Activated CD4-positive, alpha-beta memory T cell treated with anti-CD3 and anti-CD28 coated beads for 36 hours (primary cell): ENCODE measurements at places on chromosomes 11 and 22.

DNA sequence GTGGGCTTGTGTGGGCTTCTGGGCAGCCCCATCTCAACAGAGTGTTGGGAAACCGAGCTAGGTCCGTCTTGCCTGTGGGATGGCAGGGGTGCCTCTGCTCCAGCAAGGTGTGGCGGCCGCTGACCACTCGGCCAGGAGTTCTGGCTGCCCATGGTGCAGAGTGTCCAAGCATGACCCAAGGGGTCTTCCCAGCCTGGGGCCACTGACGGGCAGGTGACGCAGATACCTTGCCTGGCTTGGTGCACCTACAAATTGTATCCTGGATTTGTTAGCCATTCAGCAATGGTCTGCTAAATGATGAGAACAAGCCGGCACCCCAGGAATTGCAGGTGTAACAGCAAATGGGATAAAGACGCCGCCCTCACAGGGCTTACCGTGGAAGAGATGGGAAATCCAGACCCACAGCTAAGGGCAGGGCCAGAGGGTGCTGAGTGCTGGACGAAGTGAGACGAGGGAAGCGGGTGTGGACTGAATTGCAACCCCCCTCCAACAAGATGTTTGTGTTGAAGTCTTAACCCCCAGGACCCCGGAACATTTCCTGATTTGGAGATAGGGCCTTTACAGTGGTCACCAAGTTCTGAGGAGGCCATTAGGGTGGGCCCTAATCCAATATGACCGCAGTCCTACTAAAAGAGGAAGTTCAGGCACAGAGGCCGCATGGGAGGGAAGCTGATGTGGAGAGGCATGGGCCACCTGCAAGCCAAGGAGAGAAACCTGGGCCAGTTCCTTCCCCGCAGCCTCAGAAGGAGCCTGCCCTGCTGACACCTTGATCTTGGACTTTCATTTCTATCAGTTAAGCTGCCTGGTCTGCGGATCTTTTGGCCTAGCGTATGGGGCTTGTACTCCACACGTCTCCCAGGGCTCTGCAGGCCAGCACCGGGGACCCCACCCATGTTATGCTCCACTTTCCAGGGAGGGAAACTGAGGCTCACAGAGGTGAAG is 45.2 kb upstream of the LINC01488 start:
- DNase-seq = no peak

GRCh38 chr11:111186308-111186915 is 59.1 kb upstream of the POU2AF2 start:
- DNase-seq = no peak

DNA sequence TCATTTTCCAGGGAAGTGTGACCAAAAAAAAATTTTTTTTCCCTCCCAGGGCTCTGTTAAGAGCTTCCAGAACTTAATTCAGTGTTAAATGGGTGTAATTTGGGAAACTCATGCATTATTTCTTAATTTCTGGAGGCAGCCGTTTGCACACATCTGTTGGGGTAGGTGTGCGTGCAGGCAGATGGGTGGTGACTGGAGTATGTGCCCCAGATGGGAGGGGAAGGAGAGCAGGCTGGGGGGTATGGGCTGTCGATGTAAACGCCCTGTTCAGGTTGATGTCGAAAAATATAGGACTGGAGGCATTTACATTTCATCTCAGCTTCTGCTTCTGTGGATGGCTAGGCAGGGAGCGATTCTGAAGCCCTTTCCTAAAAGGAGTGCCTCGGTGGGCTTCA is 13.7 kb upstream of the SHISAL1 start:
- DNase-seq = no peak

DNA sequence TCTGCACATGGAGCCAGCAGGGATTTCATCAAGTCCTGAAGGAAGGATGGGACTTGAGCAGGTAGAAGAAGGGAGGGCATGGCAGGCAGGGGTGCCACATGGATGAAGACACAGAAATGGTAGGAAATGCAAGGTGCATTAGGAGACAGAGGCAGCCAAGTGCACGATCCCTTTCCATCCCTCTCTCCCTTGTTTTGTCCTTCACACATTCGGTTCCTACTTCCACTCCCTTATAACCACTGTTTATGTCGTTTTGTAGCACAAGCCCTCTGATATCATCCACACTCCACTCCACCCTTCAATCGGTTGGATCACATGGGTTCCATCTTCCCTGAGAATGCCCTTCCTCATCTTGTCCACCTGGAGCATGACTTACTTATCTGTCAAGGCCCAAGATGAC is 35.2 kb downstream of the IFT27 start:
- no peak for DNase-seq

DNA sequence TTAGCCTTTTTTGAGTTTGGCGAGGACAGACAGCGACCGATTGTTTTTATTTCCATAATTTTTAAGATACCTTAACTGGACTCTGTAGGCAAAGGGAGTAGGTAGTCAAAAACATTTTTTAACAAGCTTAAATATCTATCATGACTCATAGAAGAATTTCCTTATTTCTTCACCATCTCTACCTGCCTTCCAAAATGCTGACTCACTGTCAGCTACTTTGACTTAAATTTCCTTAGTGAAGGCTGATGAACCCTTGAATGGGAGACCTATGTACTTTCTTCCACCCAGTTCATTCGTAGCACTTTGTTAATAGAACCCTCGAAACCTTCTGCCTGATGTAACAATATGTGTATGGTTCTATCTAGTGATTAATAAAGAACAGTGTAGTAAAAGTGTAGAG is 1.1 kb upstream of the MTMR2 start:
- no peak for DNase-seq

GRCh38 chr11:8365216-8365941 is 101.7 kb upstream of the LMO1 start:
- DNase-seq = no peak

- DNase-seq = no peak
These were observed 662 bp upstream of the TRIM3 start for GRCh38 chr11:6474413-6474792.

DNA sequence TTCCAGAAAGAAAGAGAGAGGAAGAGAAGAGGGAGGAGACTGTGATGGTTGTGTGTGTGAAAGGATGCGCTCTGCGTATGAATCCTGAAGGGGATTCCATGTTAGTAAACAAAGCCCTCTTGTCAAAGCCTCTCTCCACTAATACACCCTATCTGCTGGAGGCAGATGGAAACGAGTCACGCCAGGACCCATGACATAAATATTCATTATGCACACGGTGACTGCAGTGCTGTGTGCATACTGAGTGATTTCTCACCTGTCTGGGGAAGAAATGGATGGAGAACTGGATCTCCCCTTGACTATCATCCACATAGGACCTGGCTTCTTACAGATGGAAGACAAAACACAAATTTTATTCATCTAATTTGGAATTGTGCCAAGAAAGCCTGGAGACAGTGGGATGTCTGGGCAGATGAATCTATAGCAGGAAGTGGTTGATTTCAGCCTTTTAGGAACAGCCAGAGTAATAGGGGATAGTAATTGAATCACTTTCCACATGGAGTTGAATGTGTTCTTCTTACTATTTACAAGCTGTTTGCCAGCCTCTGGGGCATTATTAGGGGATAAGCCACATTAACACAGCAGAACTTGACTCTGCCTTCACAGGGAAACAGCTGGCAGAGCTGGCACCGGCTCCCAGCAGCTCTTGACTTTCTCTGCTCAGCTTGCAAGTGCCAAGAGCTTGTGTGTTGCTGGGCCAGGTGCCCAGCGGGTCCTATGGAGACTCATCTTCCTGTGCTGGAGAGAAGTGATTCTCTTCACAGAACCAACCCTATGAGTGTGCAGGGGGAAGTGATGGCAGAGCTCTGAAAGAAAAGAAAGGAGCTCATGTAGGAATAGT is 9.0 kb downstream of the MTNR1B start:
- no peak for DNase-seq

DNA sequence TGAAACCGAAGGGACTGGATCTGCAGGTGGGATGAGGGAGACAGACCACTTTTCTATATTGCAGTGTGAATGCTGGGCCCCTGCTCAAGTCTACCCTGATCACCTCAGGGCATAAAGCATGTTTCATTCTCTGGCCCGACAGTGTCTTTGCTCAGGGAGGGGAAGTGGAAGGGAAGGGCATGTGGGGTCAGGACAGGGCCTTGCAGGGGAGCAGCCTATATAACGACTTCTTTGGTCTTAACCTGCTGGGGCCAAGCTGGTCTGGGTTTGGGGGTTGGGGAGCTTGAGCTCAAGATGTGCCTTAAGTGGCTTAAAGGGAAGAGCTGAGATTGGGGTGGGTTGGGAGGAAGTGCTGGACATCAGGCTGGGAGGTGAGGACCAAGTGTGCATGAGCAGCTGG is 86.4 kb downstream of the GDPD4 start:
- no peak for DNase-seq

DNA sequence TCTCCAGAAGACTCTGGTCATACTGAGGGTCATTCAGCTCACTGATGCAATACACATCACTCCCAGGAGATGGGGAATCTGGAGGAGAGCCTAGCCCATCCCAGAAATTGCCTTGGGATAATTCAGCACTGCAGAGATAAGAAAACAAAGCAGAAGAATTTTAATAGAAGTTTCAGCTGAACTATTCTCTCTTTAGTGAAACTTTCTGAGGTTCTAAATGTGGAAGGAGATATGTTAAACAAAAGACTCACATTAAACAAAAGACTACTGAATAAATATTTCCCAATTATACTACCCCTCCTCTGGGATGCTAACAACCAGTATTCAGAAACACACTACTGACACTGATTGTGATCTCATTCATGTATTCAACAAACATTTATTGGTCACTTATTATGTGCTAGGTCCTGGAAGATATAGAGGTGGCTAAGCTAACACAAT is 47.8 kb downstream of the C2CD3 start:
- DNase-seq = no peak

GRCh38 chr22:19361501-19362103 is 69.9 kb downstream of the HIRA start:
- DNase-seq = no peak

DNA sequence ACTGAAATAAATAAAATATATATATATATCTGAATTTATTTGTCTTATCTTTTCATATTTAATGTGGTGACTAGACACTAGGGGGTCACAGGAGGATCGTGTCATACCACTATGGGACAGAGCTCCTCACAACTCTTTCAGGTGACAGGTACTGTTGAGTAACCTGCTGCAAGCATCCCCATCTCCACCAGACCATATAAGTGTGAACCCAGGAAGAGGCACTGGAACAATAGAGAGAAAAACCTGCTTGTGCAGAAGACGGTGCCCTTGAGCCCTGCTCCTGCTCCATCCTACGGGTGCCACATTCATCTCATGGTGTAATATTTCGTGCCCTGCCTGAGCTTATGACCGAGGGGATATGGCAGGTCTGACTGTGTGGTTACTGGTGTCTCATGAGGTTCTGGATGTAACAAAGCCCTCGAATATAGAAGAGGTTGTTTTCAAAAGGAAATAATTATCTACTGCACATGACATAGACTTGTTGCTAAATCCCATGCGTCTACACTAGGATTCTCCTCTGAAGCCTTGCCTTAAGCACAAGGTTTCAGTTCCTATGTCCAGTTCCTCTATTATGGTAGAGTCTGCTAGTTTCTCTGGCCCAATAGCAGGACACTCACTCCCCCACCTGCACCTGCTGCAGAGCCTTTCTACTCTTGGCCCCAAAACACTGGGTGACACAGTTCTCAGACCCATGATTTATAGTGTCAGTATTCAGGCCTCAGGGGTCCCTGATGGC is 70.4 kb downstream of the GGTLC2 start:
- DNase-seq = no peak

GRCh38 chr11:47225552-47226400 is 11.0 kb downstream of the DDB2 start:
- DNase-seq = peak; percentile 57

- DNase-seq = no peak
These were observed 411 bp downstream of the ACTN3 start for GRCh38 chr11:66546966-66547661.

GRCh38 chr11:65496304-65497140 is 2.3 kb upstream of the MALAT1 start:
- DNase-seq = peak; percentile 41

DNA sequence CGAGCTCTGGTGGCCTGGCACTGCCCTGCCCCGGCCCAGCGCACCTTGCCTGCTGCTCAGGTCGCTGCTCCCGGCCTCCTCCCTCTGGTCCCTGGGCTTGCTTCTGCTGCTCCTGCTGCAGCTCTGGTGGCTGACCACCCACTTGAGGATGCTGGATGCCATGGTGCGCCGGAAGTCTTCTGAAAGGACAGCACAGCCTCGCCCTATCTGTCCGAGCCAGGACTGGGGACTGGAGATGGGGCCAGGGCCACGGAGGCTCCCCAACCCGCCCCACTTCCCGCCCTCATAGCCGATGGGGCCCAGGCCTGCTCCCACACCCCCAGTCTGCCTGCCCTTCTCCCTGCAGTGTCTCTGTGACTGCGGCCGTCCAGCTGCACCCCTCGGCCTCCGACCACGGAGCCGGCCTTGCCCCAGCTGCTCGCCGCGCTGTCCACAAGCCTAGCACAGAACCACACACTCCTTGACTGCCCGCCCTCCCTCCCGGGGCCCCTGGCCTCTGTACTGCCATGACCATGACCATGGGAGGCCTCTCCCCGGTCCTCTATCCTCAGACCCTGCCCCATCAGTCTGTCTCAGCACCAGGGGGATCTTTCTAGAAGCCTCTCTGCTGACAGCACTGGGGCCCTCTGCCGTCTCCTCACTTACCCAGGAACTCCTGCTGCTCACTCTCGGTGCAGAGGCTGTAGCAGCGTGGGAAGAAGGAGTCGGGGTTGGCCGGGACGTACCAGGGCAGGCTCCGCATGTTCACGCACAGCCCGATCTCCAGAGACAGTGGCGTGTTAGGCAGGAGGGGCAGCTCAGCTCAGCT is 12.7 kb downstream of the TTLL8 start:
- no peak for DNase-seq

DNA sequence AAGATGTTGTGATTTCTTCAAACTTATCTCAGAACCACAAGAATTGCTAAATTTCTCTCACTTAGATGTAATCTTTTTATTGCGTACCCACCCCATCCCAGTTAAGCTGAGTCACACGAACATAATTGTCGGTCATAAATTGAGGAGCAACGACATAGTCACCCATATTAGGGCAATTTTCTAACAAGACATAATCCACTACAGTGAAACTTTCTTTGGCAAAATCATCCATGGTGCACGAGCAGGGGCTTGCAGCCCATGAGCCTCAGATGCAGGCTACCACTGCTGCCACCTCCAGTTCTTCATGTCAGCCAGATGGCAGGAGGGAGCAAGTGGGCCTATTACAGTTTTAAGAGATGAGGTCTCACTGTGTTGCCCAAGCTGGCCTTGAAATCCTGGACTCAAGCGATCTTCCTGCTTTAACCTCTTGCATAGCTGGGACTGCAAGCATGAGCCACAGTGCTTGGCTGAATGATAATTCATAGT is 70.3 kb upstream of the GRK2 start:
- no peak for DNase-seq

- DNase-seq = peak; percentile 35
These were observed at the start of gene CCND1 for GRCh38 chr11:69640995-69641581. CCND1 (plus strand) TSS chr11:69641156; CDS start chr11:69641314, 158 bp downstream.
